ENCODE measurements at places on chromosomes 16 and 17.

DNA sequence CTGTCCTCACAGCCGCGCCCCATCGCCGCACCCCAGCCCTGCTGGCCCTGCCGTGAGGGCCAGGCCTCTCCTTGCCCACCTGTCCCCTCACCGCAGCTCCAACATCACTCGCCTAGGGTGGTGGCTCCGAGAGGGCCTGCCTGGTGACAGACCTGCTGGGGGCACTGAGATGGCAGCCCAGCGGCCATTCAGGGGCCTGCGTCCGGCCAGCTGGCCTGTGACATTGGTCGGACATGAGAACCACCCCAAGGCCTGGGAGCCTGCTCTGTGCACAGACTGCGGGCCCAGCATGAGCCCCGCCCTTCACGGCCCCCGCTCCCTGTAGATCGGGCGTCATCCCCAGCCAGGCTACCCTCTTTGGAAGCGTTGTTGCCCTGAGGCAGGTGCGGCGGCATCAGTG lies 11.8 kb downstream of the NME3 start:
- DNase-seq = no peak

- peak; percentile 18 for DNase-seq
Measured at GRCh38 chr17:66748578-66748977, 86.3 kb upstream of the CACNG5 start.

DNA sequence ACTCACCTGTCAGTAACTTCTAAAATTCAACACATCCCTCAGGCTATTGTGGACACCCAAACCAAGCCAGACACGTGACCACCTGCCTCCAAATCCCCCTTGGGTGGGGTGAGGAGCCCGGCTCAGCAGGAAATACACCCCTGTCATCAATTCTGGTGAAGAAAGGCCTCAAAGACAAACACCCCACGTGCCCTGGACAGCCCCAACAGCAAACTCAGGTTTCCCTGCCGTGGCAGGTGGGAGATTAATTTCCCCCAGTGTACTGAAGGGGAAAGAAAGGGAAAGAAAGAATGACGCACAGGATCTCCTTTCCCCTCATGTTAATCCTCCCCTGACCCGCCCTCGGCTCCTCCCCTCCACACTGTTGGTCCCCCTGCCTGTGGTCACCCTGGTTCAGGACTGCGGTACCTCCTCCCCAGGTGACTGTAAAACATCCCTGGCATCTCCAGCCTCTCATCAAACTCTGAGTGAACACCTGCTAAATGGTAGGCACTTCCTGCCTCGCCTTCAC lies 98.3 kb downstream of the ZNF423 start:
- DNase-seq = no peak

DNA sequence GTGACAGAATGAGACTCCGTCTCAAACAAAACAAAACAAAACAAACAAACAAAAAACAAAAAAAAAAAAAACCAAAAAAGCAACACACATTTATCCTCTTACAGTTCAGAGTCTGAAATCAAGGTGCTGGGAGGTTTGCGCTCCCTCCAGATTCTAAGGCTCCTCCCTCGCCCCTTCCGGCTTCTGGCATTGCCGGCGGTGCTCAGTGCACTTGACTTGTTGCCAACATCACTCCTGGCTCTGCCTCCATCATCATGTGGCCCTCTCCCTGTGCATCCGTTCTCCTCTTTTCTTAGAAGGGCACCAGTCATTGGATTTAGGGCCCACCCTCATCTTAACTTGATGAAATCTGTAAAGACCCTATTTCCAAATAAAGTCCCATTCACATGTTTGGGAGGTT lies 73.8 kb downstream of the RBFOX3 start:
- DNase-seq = no peak

GRCh38 chr16:72189865-72190371 lies 18.0 kb upstream of the PMFBP1 start:
- DNase-seq = peak; percentile 90

DNA sequence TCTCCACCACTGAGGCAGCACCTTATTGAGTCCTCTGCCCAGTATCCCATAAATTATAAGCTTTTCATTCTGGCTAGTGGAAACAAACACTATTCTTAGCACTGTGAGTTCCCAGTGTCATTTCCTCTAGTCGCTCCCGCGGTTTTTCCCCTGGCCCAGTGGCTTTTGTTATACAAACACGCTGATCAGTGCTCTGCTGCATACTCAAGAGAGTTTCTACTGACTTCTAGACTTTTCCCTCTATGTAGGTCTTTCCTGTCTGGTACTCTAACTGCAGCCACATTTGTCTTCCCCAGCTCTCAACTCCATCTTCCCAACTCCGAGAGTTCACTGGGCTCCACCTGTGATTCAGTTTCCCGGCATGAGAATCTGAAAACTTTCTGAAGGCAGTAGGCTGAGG lies 556.6 kb upstream of the SALL1 start:
- no peak for DNase-seq

GRCh38 chr16:9176547-9177418 lies 85.3 kb downstream of the HAPSTR1 start:
- DNase-seq = no peak

DNA sequence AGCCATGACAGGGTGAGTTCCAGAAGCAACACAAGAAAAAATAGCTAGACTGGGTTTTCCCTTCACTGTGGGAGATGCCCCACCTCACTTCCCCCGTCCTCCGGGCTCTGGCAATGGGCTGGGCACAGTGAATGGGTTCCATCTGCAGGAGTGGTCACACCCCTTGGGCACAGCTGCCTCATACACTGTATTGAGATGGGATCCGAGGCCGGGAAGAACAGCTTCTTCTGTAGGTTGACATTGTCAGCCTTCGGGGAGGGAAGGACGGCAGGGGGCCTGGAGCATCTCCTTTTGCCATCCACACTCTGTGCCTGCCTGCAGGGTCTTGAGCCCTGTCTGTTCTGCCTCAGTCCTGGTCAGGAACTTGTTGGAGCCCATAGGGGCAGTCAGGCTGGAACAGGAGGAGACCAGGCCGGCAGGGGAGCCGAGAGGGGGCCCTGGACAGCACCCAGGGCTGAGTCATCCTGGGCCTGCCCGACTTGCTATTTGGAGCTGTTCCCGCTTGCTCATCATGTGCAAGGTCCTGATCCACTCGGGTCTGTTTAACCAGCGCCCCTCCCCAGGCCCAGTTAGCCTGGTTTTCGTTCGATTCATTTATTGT lies 286.7 kb downstream of the SEC14L1 start:
- peak; percentile 87 for DNase-seq

DNA sequence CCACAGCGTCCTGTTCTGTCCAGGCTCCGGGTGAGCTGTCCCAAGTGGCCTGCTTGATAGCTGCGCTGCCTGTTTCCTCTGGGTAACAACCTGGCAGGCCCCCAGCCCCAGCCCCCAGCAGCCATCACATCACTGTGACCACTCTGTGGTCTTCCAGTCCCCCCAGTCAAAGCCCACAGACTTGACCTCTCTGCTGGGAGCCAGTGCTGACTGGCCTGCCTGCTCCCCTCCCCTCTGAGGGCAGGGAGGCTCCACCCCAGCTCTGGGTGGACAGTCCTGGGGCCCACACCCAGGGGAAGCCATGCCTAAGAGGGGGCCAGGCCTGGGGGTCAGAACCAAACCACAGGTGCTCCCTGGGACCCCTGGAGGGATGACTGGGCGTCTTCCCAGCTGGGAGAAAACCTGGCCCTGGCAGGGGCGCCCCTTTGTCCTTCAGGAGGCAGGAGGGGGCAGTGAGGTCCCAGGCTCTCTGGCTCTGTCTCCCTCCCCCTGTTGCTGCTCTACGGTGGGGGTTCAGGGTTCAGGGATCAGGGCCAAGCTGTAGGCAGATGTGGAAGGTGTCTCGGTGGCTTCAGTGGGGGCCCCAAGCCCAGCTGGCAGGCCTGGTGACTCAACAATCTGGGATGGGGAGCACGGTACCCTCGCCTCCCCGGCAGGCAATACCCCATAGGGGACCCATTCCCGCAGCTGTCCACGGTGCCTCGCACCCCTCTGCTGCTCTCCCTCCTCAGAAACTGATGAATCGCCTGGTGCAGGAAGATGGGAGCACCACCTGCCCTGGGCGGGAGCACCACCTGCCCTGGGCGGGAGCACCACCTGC lies 1.8 kb upstream of the SLC16A3 start:
- DNase-seq = no peak

DNA sequence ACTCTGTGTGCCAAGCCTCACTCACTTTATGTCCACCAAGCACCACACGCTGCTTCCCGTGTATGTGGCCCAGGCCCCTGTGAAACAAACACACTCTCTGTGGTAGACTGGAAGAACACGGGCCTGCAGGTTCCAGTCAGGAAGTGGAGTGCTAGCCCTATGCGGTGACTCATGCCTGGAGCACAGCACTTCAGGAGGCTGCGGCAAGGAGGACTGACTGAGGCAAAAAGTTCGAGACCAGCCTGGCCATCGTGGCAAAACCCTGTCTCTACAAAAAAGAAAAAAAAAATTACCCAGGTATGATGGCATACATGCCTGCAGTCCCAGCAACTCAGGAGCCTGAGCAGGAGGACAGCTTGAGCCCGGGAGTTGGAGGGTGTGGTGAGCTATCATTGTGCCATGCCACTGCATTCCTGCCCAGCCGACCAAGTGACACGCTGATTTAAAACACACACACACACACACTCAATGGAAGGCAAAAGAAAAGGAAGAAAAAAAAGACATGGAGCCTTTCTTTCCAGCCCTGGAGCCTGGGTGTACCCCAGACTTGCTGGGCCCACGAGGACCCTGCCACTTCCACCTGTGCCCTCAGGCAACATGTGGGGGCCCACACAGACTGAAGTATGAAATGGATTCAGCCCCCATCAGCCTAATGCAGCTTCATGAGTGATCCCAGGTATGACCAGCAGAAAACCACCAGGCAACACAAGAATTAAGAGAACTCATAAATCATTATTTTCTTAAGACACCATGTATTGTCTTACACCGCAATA lies 126.6 kb downstream of the ANKRD11 start:
- DNase-seq = peak; percentile 92

GRCh38 chr17:78346605-78347250 lies 13.1 kb downstream of the SOCS3 start:
- no peak for DNase-seq

DNA sequence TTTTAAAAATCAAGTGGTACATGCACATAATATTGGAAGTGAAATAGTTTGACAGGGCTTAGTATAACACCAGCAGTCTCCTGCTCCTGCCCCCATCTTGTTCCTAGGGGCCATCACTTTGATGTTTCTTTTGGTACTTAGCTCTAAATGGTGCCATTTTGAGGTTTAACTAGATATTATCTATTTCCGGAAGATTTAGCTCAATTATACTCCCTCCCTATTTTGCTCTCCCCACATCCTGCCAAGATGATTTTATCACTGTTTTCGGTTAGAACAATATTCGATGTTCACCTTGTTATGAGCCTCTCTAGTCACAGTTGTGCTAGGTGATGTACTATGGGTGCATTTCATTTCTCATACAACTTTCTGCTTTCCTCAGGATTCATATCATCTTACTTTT lies 20.0 kb upstream of the SLC35G3 start:
- DNase-seq = no peak

- DNase-seq = no peak
Measured at GRCh38 chr16:2775765-2776499, 1.1 kb downstream of the ELOB start.

DNA sequence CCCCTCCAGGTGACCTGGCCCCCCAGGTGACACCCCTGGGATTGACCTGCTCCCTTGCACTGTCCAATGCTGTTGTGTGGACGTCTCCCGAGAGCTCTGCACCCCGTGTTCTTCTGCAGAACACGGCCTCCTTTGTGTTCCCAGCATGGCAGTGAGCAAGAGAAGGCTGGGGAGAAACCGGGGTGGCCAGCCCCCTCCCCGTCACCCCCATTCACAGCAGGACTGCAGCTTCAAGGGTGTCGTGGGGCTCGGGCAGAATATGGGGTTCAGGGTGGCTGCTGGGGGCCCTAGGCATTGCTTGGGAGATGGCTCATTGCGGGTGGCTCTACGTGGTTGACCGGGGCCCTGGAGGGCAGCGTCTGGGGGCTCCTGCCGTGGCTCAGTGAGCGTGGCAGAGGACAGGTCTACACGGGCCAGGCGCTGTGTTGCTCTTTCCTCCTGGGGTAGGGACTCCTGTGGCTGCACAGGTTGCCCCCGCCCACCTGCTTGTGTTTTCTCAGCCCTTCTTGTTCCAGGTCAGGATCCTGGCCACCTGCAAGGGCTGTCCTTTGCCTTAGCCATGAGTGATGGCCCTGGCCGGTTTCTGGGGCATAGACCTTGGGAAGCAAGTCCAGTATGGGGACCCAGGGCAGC lies 12.5 kb downstream of the GSE1 start:
- DNase-seq = no peak

DNA sequence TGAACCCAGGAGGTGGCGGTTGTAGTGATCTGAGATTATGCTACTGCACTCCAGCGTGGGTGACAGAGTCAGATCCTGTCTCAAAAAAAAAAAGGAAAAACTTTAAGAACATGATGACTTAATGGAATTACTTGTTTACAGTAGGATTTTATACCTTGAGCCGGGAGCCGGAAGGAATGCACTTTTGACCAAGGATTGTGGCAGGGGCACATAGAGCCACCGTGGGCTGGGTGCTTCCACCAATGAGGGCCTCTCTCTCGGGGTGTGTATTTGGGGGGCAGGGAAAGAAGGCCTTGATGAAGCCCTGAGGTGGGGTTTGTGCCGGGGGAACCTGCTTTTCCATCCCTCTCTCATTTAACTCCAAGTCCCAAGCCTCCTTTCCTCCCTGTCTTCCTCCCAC lies 6.7 kb upstream of the NAGPA start:
- no peak for DNase-seq

GRCh38 chr17:38584350-38584925 lies 21.3 kb downstream of the SRCIN1 start:
- DNase-seq = peak; percentile 39

GRCh38 chr17:77874303-77875050 lies 84.0 kb upstream of the TNRC6C start:
- no peak for DNase-seq

GRCh38 chr16:15807603-15808009 lies 49.2 kb downstream of the MYH11 start:
- DNase-seq = peak; percentile 12

DNA sequence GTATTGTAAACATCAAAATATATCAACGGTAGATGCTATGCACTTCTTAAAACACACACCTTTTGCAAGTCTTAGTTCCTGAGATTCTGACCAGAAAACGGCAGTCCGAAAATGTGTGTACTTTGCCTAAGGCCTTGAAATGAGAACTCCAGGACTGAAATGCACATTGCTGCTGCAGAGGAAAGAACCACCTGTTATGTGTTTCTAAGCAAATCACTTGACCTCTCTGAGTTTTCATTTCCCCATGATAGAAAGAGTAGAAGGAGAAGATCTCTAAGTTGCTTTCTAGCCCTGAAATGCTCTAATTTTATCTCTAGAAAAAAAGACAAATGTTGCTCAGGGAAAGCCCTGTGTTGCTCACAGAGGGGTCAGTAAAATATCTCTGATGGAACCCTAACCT lies 9.9 kb downstream of the CCDC182 start:
- DNase-seq = no peak

- DNase-seq = no peak
Measured at GRCh38 chr16:4347765-4348509, 3.2 kb downstream of the PAM16 start.

DNA sequence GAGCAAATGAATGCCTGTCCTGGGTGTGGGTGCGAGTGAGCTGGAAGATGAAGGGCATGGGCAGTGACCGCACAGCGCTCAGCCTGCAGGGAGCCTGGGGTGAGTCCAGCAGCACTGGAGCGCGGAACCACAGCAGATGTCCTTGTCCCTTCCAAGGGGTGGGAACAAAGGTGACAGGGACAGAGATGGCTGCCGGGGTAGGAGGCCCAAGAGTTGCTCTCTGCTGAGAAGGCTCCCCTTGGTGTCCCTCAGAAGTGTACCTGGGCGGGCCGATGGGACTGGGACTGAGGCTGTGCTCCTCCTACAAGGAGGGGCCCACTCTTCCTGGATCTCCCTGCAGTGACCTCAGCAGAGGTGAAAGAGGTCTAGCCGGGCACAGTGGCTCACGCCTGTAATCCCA lies 7.6 kb upstream of the PGAP6 start:
- no peak for DNase-seq
